Epithelial cell of esophagus (primary cell): ENCODE measurements at places on chromosomes 6 and 20.

GRCh38 chr6:97717086-97717485 lies 434.1 kb upstream of the MMS22L start:
- no peak for DNase-seq

DNA sequence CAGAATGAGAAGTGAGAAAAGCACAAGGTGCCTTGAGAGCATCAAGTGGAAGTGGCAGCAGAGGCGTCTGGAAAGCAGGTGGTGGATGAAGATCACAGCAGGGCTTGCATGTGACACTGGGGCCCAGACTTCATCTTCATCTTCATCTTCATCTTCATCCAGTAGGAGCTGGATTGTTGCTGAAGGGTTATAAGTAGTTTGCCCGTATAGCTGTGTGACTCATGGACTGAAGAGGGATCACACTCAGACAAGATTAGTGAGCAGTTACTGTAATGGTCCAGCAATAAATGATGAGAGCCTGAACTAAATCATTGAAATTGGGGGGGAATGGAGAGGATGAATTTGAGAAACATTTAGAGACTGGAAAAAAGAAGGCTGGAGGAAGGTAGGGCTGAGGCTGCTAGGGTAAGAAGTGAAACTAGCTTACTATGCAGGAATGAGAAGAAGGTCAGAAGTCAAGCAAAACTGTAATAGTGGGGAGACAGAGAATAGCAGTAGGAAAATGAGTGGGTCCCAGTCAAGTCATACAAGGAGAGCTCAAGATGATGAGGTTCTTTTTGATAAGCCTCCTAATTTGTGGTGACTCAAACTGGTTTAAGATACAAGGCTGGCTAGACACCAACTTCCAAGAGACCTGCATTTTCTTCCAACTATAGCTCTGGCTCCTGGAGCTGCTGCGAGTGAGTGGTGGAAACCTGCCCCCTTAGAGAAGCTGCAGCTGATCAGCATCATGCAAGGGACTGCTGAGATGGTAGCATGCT lies 92.3 kb upstream of the BEND6 start:
- peak; percentile 39 for DNase-seq

DNA sequence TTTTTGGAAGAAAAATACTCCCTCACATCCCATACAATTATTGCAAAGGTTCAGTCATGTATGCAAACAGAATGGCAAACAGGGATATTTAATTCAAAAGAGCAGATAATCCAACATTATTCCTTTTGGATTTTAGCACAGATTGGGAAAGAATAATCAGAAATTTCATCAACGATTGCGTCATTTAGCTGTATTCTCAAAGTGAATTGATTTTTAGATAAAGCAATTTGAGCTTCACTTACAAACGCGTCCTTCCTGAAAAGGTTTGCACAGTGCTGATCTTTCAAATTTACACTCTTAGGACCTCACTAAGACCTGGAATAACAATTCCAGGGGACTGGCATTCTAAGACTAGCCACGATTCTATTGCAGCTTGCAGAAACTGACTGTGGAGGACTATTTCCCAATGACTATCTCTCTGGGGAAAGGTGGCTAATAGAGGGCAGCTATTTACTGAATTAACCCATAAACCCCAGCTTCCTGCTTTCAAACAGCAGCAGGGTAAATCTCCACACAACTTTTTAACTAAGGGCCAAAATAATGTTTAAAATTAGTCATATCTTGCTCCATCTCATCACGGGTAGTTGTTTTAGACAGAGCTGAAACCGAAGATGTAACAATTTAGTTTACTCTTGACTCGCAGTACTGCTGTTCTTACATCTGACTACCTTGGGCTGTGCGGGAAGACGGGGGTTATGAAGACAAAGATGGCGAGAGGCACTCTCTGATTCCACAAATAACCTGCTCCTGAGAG lies 131.2 kb upstream of the FAM184A start:
- DNase-seq, result no peak

DNA sequence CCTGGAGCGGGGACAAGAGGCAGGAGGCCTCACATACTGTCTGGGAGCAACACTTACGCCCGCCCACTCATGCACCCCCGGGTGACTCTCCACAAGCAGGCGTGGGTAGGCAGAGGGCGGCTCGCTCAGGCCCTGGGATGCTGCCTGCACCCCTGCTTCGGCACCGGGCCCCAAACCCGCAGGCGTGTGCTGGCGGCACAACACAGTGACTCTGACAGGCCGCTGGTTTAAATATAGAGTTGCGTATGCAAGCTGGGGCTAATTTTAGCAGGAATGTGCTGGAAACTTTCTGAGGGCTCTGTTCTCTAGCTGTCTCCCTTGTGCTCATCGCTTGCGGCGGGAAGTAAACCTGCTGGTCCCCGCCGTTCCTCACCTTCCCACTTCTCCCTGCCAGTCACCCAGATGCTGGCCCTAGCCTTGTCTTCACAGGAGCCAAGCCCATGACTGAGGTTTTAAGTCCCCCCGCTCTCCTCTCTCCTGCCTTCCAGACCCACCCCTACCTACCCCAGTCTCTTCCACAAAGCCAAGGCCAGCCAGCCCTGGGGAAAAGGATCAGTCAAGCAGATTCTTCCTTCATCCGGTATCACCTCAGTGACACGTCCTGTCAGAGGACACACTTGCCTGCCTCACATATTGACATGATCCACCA lies 94.5 kb upstream of the FOXP4 start:
- DNase-seq, result no peak

DNA sequence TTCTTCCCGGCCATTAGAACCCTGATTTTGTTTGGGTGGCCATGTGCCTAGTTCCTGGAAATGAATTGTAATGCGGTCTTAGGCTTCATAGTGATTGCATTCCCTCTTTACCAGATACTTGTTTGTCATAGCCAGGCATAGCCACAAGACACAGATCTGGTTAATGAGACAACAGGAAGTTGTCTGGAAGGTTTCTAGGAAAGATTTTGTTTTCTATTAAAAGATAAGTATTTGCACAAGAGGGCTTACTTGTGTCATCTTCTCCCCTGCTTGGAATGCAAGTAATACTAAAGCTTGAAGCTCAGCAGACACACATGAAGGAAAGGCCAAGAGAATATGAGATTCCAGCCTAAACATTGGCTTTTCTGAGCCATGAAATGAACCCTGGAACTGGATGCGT lies 12.9 kb downstream of the FARS2 start:
- DNase-seq, result no peak

GRCh38 chr6:37612475-37612874 lies 85.2 kb downstream of the MDGA1 start:
- peak; percentile 25 for DNase-seq

GRCh38 chr20:15902493-15902892 lies 670.8 kb downstream of the KIF16B start:
- DNase-seq, result no peak

GRCh38 chr6:1077478-1078416 lies 234.2 kb upstream of the FOXQ1 start:
- no peak for DNase-seq

GRCh38 chr6:32096087-32096393 lies 13.1 kb downstream of the TNXB start:
- DNase-seq, result no peak

GRCh38 chr6:129280293-129280644 lies 397.3 kb downstream of the LAMA2 start:
- DNase-seq, result no peak

DNA sequence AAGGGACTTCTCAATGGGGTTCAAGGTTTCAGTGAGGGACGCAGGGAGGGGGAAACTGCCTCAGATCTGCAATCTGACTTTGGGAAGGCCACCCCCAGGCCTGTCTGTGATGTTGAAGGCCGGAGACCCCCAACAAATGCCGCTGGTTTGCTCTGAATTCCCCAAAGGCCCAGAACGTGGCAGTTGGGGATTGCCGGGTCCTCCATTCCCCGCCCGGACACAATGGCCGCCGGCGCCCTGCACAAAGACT lies 326 bp upstream of the BCL2L1 start:
- DNase-seq, result no peak

GRCh38 chr20:49831770-49832631 lies 19.4 kb downstream of the SLC9A8 start:
- DNase-seq, result no peak

DNA sequence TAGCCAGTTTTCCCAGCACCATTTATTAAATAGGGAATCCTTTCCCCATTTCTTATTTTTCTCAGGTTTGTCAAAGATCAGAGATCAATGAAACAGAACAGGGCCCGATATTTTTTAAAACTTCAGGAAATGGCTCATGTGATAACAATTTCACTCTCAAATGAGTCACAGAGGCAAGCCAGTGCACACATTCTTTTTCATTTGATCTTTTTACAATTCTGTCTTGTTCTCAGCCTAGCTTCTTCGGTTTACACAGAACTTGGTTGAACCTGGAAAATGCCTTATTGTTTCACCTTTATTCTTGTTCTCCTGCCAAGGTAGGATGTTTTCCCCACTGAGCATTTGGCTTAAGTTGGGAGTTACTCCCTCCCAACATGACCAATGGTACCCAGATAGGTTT lies 258.9 kb downstream of the COL12A1 start:
- peak; percentile 73 for DNase-seq

GRCh38 chr6:14344486-14344885 lies 226.9 kb downstream of the CD83 start:
- DNase-seq, result no peak

DNA sequence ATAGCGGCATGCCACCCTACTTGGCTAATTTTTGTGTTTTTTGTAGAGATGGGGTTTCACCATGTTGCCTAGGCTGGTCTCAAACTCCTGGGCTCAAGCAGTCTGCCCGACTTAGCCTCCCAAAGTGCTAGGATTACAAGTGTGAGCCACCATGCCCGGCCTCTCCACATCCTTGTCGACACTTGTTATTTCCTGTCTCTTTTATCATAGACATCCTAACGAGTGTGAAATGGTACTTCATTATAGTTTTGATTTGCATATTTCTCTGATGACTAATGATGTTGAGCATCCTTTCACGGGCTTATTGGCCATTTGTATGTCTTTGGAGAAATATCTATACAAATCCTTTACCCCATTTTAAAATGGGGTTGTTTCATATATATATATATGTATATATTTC lies 39.0 kb upstream of the ASXL1 start:
- DNase-seq, result no peak

DNA sequence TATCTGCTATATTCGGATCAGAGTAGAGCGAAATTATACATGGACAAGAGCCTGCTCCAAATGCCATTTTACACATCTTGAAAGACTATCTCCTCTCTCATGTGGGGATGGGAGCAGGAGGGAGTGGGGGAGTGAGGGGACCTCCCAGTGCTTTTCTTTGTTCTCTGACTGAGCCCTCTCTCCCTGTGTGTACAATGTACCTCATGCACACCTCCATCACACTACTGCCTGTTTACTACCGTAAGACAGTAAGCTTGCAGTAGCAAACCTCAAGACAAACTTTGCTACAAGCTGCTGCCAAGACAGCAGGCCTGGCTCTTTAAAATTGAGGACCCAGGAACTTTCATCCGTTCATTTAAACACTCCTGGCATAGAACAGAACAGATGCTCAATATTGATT lies 7.2 kb downstream of the NHSL1 start:
- DNase-seq, result no peak
